Vagina (tissue), 2 donors: ENCODE measurements at places on chromosomes 12 and 14.

GRCh38 chr14:59273737-59274136 is 85.3 kb downstream of the DAAM1 start:
- DNase-seq: no peak

DNA sequence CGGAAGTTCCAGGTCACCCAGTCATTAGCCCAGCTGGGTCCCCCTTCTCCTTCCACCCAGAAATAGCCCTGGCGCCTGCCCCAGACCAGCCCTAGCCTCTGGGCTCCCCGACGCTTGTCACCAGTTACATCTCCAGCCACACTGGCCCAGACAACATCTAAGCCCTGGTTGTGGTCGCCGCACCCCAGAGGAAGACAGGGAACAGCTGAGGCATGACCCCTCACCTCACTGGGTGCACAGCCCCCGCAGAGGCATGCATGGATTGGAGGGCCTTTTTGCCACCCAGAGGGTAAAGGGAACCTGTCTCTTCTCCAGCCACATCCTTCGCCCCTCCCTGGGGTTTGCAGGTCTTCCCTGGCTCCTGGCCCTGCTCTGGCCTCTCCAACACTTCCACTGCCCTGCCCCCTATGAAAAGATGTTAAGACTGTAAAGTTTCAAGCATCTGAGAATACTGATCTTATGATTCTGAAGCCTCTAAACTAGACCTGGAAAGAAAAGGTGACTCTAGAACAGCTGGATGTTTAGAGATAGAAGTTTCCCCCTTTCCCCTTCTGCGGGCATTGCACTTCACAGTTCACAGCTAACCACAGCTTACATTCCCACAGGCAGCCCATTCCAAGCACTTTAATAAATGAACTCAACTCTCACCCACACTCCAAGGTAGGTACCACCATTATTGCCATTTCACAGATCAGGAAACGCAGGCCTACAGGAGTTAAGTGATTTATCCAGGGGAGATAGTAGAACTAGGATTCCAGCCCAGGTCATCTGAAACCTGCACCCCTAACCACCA is 14.7 kb downstream of the TMEM119 start:
- DNase-seq: no peak

- no peak for DNase-seq
Observed at GRCh38 chr12:124595444-124595843, 28.0 kb upstream of the NCOR2 start.

GRCh38 chr14:62629176-62629725 is 416.0 kb downstream of the KCNH5 start:
- DNase-seq: no peak

DNA sequence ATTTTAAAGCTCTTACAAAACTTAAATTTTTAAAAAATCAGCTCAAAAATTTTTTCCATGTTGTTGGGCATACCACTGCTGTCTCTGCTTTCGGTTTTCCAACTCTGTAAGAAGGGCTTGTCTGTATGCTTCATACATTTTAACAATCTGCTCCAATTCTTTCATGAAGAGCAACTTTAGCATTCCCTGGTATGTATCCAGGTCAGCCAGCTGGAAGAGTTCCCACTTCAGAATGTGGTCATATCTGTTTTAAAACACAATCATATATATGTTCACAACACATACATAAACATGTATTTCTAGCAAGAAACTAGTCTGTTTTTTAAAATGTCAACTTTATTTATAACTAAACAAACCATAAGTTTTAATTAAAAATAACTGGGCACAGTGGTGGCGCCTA is 33.0 kb downstream of the SAV1 start:
- no peak for DNase-seq

GRCh38 chr12:72790273-72790672 is 518.1 kb downstream of the TRHDE start:
- no peak for DNase-seq

DNA sequence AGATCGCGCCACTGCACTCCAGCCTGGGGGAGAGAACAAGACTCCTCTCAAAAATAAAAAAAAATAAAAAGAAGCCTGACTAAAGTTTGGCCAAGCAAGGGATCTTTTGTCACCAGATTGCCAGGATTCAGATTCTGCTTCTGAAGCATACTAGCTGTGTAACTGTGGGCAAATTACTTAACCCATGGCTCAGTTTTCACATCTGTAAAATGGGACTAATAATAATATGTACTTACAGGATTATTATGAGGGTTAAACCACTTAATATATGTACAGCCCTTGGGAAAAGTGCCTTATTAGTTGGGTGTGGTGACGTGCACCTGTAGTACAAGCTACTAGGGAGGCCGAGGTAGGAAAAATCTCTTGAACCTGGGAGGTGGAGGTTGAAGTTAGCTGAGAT is 21.7 kb upstream of the YAF2 start:
- DNase-seq: no peak

DNA sequence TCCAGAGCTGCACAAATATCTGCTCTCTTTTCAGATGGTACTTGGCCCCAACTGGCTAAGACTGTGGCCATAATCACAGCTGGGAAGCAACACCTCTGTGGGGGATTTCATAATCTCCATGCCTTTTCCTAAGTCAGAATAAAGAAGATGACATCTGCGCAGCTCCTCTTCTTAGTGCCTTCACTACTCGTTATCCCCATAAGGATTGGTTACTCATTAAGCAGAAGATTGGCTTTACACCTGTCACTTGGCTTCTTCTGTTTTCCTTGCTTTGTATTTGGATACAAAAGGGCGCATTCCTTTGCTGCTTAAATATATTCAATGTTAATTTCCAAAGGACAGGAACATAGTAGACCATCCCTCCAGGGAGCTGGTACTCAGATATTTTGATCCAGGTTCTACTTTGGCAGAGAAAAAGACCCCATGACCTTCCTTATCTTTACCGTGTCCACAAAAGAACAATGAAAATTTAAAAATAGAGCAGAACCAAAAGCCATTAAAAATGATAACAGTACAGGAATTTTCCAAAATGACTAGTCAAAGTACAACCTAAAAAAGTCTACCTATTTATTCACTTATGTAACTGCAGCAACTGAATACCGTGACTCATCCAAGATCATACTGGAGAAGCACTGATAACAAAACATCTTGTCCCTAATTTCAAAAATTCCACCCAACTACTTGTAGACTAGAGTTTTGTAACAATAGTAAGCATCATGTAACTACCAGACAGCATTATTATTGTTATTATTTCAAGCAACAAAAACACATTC is 352.3 kb upstream of the TMPO start:
- DNase-seq: no peak

DNA sequence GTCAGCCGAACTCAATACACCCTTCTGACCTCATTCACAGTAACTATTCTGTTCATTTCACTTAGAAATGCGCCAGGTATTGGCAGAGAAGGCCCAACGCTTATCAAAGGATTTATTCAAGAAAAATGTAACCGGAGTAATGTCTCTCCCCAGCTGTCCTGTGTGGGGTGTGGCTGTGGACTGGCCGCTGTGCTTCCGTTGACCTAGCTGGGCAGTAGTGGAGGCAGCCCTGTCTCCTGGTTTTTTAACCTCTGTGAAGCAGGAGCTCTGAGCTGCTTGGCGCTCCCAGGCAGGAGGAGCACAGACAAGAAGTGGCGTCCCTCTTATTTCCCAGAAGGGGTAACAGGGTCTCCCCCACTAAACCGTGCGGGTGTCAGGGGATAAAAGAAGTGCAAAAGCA is 85.2 kb downstream of the ESR2 start:
- DNase-seq: no peak

DNA sequence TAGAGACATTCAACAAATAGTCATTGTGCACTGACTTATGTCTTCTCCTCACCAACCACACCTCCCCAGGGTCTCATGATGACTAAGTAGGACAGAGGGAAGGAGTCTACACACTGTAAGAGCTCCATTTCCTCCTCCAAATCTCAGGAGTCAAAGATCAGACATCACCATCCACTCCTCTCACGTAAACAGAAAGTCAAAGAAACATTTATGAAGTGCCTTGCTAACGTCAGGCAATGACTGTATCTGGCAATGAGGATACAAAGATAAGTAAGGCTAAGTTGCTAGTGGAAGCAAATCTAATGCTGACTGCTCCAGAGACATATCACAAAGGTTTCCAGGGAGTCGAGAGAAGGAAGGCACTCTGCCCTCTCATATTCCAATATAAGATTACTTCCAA is 88.9 kb downstream of the SLC2A13 start:
- DNase-seq: no peak

DNA sequence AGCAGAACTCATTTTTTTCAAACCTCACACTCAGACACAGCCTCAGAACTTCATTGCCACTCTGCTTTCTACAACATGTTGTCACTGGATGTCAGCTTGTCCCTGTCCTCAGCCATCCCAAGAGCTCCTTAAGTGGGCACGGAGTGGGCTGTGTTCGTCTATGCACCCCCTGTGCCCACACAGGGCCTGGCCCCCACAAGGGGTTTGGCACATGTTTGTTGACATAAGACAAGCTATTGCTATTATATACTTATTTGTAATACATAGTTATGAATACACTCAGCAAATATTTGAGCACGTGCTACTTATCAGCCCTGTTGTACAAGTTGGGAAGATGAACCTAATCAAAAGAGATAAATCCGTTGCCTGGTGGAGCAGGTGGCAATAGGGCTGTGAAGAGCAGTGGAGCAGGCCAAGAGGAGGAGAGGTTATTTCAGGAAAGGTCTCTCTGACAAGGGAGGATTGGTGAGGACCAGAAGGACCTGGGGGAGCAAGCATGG is 4.3 kb upstream of the BDKRB1 start:
- no peak for DNase-seq

DNA sequence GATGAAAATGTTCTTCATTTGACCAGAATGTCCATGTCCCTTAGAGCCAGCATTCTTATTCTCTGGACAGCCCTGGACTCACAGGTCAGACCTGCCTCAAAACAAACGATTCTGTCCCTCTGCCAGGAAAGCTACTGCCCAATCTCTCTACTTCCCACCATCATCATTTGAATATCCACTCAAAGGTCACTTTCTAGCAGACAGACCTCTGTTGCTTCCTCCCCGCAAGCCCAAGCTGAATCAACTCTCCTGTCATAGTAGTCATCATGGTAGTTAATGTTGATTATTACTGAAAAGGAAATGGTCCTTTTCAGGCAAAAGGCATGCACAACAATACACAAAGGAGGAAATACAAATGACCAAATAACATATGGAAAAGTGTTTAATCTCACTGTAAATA is 39.6 kb upstream of the CPM start:
- DNase-seq: no peak

DNA sequence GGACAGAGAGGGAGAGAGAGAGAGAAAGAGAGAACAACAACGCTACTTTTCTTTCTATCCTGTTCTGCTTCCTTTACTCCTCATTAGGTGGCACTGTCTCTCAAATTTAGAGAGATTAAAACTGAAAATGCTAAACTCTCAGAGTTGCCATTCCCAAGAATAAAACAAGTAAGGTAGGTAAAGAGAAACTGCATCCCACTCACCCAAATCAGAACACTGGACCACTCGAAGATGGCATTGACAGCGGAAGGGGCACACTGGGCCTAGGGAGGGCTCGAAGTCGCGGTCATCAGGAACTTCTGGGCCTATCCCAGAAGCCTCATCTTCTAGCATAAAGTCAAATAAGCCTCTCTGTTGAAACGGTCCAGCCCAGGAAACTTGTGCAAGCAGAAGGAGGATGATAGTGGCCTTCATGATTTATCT is 4.5 kb downstream of the DCN start:
- no peak for DNase-seq

DNA sequence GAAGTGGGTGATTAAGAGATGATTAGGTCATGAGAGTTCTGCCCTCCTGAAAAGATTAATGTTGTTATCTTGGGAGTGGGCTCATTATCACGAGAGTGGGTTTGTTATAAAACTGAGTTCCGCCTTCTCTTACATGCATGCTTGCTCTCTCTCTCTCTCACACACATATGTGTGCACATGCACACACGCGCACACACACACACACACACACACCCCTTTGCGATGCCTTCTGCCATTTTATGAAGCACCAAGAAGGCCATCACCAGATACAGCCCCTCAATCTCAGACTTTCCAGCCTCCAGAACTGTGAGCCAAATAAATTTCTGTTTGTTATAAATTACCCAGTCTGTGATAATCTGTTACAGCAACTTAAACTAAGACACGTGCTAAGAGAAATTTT is 5.7 kb upstream of the SLC41A2 start:
- DNase-seq: no peak

GRCh38 chr14:100223332-100224201 is 15.4 kb upstream of the YY1 start:
- no peak for DNase-seq

- no peak for DNase-seq
Observed at GRCh38 chr12:52990206-52990605, 16.1 kb upstream of the EIF4B start.

DNA sequence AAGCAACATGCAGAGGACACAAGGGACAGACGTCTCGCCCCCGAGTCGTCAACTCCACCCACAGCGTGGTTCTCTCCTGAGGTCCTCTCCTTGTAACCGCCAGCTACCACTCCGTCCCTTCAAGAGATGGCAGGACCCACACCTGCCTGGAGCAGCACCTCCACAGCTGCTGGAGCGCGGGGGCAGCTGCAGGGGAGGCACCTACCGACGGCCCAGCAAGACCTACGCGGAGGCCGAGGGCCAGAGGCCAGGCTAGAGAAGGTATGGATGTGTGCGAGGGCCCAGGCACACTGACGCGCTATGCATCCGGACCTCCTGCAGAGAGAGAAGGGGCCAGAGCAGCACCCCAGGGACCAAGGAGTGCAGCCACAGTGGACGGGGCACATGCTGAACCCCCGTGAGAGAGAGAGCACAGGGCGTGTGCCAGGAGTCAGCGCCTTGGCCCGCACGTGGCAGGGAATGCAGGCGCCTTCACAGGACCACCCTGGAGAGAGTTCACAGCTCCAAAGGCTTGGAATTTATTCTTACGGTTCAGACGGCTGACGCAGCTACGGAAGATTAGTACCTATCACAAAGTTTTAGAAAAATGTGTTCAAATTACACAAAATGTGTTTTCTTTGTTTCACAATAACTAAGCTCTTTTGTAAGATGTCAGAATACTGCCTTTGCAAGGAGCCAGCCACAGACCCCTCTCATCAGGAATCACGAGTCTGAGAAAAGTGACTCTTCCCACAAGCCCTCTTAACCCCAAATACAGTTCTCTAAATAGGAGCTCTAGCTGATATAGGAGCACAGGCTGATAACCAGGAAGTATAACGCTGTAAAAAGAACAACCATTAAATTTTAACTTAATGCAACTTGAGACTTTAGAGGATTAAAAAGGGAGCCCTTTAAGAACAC is 36.8 kb downstream of the CDC42BPB start:
- DNase-seq: no peak

GRCh38 chr14:87878959-87879358 is 114.0 kb downstream of the GALC start:
- no peak for DNase-seq

DNA sequence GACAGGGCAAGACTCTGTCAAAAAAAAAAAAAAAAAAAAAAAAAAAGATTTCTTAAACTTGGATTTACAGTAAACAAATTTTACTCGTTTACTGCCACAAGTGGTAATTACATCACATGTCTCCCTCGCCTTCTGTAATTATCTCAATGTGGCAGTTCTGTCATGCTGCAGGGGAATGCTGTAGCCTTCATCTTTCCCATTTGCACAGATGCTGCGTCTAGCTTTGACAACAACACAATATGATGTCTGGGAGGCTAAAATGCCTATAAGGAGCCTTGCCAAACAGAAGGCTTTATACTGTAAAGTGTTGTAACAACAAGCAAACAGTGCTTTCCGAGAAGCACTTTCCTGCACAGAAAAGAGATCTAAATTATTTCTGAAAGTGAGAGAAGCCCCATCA is 48.7 kb downstream of the ESR2 start:
- no peak for DNase-seq
